ENCODE measurements at places on chromosomes 6 and 20.

- DNase-seq: peak; percentile 53
These were observed 3.6 kb upstream of the MATN4 start for GRCh38 chr20:45311589-45312211.

DNA sequence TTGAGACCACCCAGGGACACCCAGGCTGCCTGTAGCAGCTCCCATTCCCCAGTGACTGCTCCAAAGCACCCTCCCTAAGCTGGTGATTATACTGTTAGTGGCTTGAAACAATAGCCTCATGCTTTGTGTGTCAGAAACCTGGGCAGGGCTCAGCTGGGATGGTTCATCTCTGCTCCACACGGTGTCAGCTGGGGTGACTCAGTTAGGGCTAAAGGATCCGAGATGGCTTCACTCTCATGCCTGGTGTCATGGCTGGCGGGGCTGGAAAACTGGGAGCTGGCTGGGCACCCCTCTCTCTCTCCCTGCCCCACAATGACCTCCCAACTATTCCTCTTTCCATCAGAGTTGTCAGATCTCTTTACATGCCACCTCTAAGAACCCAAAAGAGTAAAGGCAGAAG is 44.4 kb downstream of the ANKRD60 start:
- DNase-seq: no peak

GRCh38 chr6:152298055-152298647 is 339.0 kb downstream of the SYNE1 start:
- DNase-seq: no peak

- DNase-seq: no peak
These were observed 24.9 kb downstream of the PPP1R16B start for GRCh38 chr20:38830356-38830755.

DNA sequence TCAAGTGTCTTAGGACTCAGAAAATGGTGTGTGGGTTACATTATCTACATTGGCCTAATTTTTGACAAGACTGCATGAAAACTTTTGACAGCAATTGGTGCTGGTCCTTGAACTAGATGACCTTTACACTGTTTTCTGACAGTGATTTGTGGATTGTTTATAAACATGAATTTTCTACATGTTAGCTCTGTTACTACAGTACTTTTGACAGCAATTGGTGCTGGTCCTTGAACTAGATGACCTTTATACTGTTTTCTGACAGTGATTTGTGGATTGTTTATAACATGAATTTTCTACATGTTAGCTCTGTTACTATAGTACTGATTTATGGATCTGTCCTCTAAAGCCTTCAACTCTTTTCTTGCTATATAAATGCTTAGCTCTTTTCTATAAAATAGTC is 16.7 kb downstream of the KCTD20 start:
- no peak for DNase-seq

- DNase-seq: peak; percentile 44
These were observed 392.7 kb upstream of the MAN1A1 start for GRCh38 chr6:119742188-119742803.

GRCh38 chr6:11767458-11767857 is 11.1 kb downstream of the ADTRP start:
- DNase-seq: no peak

- no peak for DNase-seq
These were observed 9.0 kb downstream of the ENPP1 start for GRCh38 chr6:131816869-131817268.

- DNase-seq: no peak
These were observed 16.6 kb downstream of the DCDC2 start for GRCh38 chr6:24340998-24341938.

DNA sequence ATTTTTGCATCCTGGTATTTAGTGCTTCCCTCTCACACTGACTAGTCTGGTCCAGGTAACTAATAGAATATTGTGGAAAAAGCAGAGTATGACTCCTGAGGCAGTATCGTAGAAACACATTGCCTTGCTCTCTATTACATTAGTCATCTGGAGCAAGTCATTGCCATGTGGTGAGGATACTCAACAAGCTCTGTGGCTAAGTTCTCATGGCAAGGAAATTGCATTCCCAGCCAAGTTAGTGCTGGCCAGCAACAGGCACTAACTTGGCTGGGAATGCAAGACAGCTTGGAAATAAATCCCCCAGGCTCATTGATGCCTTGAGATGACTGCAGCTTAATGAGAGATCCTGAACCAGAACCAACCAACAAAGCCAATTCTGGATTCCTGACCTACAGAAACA is 39.7 kb upstream of the HTR1B start:
- no peak for DNase-seq

- DNase-seq: no peak
These were observed 61.7 kb downstream of the PYGB start for GRCh38 chr20:25309395-25310267.

- DNase-seq: no peak
These were observed 3.1 kb downstream of the LRP11 start for GRCh38 chr6:149860834-149861602.

DNA sequence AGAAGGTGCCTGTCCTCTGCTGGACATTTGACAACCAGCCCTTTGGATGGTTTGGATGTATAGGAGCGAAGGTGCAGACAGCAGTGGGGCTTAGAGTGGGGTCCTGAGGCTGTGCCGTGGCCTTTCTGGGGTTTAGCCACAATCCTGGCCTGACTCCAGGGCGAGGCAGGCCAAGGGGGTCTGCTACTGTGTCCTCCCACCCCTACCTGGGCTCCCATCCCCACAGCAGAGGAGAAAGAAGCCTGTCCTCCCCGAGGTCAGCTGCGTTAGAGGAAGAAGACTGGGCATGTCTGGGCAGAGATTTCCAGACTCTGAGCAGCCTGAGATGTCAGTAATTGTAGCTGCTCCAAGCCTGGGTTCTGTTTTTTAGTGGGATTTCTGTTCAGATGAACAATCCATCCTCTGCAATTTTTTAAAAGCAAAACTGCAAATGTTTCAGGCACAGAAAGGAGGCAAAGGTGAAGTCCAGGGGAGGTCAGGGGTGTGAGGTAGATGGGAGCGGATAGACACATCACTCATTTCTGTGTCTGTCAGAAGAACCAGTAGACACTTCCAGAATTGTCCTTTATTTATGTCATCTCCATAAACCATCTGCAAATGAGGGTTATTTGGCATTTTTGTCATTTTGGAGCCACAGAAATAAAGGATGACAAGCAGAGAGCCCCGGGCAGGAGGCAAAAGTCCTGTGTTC is 1.3 kb upstream of the CDKN1A start:
- no peak for DNase-seq

DNA sequence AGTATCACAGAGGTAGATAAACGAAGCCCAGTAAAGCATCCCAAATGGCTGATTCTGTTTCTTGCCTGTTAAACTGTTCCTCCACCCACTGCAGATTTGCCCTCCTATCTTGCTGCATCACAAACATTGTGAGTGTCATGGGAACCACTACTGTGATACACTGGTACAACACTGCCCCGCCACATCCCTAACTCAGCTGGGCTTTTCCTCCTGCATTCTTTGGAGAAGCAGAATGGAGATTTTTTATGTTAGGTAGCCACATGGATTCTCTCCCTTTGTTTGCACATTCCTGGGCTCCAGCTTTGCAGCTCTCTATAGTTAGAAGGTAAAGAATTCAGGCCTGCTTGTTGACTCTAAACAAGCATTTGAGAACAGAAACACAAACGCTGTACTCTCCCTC is 234.1 kb downstream of the TMEM242 start:
- no peak for DNase-seq

DNA sequence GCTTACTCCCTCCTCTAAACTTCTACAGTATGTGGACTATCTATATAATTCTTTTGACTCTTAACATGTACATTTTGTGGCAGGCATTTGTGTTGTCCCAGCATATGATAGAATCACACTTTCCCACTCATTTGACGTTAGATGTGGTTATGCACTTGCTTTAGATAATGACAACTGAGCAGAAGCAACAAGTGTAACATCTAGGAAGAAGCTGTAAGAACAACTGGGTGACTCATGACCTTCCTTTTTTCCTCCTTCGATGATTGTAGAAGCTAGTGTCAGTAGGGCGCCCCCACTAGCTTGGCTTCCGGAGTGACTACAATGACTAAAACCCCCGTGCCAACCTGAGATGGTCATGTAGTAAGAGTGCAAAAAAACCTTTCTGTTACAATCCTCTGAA is 74.6 kb upstream of the CEP85L start:
- peak; percentile 87 for DNase-seq

DNA sequence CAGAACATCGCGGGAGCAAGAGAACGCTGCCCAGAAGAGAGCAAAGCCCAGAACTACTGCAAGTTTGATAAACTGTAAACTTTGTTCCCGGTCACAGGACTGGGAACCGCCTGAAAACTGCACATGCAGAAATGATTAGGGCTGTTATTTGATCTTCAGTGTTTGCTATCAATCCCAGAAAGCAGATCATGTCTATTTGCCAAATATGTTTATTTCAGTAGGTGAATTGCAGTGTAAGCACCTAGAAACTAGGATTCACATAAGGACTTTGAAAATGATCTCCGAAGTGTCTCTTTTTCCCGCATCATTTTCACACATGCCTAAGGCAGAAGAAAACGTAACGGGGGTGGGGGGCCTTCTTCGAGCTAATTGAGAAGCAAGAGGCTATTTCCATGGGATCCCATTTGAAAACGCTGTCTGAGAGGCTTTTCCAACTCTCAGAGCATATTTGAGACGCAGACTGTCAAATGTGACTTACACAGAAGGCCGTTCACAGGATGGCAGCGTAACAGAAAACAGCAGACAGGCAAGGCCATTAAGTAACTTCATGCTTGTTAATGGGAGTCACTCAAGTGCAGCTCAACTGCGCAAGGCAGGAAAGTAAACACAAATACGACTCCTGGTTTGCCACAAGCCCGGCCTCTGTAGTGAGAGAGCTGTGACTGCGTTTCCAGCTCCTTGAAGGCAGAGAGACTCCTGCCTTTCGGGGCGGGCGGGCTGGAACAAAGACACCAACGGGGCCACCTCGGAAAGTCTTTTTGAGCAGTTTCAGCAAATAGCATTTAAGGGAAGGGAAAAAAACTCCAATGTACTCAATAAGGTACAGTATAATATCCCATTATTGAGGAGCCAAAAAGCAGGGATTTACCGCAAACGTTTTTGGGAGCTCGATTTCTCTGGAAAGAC is 144.7 kb upstream of the ZNF217 start:
- no peak for DNase-seq

DNA sequence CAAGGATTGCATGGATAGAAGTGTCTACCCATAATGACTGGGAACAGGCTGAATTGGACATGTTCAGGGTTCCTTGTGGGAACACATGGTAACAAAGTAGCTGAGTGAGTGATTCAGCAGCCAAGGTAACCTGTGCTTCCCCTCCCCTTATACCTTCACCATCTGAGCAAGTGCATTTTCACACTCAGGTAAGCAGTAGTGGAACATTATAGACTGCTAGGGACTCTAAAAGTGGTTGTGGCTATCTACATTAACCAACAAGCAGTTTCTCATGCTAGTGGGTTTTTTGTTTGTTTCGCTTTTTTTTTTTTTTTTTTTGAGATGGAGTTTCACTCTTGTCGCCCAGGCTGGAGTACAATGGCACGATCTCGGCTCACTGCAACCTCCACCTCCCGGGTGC is 41.4 kb downstream of the KIZ start:
- no peak for DNase-seq

DNA sequence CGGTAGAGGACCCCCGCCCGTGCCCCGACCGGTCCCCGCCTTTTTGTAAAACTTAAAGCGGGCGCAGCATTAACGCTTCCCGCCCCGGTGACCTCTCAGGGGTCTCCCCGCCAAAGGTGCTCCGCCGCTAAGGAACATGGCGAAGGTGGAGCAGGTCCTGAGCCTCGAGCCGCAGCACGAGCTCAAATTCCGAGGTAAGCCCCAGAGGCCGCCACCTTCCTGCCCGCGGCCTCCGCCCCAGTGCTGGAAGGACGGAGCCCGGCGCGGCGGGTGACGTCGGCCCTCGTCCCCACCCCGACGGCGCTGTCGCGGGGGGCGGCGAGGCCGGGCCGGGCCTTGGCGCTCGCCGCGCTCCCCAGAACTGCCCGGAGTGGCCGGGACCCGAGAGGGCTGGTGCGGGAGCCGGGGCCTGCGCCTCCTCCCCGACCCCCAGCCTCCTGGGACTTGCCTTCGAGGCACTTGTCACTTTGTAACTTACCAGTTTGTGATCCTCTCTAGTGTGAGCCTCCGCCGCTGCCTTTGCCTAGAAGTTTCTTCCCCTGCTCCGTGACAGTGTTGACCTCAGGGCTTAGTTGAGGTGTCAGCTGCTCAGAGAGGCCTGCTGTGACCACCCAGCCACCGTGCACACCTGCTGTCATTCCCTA is 417 bp downstream of the VAPB start:
- DNase-seq: no peak

- DNase-seq: no peak
These were observed 113.3 kb downstream of the RPS12 start for GRCh38 chr6:132927713-132928112.

- DNase-seq: no peak
These were observed 88.0 kb upstream of the UST start for GRCh38 chr6:148658681-148659430.

DNA sequence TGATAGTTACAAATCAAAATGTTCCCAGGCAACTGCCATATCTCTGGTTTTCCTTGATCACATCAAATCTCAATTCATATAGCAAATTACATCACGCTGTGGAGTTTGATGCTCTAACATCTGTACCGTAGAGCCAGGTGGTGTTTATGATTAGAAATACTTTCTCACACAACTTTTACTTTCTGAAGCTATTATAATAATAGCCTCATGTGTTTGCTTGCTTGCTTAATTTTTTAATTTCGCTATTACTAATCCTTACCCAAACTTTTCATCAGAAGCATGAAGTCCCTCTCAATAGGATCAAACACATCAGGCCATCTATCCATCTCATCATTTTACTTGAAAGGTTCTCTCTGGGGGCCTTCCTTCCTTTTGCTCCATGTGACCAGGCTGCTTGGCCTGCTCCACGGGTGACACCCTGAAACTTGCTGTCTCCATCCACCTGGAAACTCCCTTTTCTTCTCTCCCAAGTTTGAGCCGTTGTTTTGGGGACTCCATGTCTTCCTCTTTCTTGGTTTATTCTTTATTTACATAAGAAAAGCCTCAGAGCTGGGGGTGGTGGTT is 75.4 kb downstream of the ADAT2 start:
- DNase-seq: no peak

DNA sequence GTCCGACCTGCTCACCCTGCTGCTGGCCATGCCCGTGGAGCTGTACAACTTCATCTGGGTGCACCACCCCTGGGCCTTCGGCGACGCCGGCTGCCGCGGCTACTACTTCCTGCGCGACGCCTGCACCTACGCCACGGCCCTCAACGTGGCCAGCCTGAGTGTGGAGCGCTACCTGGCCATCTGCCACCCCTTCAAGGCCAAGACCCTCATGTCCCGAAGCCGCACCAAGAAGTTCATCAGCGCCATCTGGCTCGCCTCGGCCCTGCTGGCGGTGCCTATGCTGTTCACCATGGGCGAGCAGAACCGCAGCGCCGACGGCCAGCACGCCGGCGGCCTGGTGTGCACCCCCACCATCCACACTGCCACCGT is 885 bp downstream of the NTSR1 start:
- DNase-seq: no peak

DNA sequence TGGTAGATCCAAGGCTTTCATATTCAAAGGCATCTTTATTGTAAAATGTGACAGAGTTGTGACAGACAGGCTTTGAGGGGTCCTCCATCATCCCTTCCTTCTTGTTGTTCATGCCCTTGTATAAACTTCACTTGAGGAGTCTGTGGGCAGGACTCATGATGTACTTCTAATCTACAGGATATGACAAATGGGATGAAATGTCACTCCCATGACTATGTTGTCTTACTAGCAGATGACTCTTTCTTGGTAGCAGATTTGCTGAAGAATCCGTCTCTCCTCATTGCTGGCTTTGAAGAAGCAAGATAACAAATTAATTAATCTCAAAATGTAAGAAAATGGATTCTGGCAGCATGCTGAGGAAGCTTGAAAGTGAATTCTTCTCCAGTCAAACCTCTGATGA is 566.1 kb downstream of the TFAP2B start:
- DNase-seq: no peak

All from CD4-positive, alpha-beta T cell treated with Interleukin-2 at 100 ng/mL for 4 hours (primary cell).